ENCODE measurements at places on chromosomes 2 and 18. TPM values are rescaled to one million over a fixed set of nuclear protein-coding genes. Genes with fewer than 3 reads are reported as not detected.

DNA sequence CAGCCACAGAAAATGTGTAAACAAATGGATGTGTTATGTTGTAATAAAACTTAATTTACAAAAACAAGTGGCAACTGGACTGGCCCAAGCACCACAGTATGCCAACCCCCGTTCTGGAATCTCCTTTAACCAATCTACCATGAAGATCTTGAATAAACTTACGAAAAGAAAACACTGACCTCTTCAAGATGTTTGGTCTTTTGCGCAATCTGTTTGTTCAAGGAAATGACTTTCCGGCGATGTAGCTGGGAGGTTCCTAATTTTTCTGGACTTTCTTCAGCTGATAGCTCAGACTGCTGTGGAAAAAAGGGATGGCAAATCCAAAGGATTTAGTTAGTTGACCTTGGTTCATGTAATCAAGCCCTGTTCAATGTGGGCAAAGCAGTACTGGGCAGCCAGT, 55.7 kb downstream of the CCDC93 start:
- H3K4me1 ChIP-seq: no peaks in the 10 kb centered on the region
- peaks cover 38% of the 10 kb centered on the region for H3K36me3 ChIP-seq
- DNase-seq: no peak
- H3K4me3 ChIP-seq: no peak overlapping the region
- no peaks in the 10 kb centered on the region for H3K27me3 ChIP-seq
- no peak overlapping the region for H3K27ac ChIP-seq

GRCh38 chr2:2743164-2743571, 412.1 kb upstream of the MYT1L start:
- H3K27me3 ChIP-seq: no peaks in the 10 kb centered on the region
- no peak overlapping the region for H3K27ac ChIP-seq
- no peaks in the 10 kb centered on the region for H3K4me1 ChIP-seq
- no peak overlapping the region for H3K4me3 ChIP-seq
- no peak for DNase-seq

DNA sequence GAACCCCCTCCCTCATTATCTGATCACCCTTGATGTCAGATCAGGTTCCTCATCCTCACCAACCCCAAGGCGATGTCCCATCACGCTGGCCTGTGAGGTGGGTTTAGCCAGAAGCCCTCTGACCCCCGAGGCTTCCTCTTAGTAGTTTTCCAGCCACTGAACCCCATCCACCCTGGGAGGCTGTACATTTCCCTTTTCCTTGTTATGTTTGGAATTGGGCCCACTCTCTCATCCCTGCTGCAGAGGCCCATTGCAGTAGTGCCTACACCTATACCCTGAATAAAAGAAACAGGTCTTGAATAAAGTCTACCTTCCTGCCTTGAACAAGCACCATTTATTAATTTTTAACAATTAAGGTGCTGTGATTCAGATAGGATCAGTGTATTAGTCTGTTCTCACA, 80.1 kb downstream of the NCAPH start:
- H3K4me3 ChIP-seq: no peak overlapping the region
- no peak overlapping the region for H3K27ac ChIP-seq
- H3K36me3 ChIP-seq: no peaks in the 10 kb centered on the region
- H3K4me1 ChIP-seq: no peaks in the 10 kb centered on the region
- DNase-seq: no peak
- no peaks in the 10 kb centered on the region for H3K27me3 ChIP-seq

GRCh38 chr18:72181241-72181764, 362.8 kb downstream of the CBLN2 start:
- no peak overlapping the region for H3K4me3 ChIP-seq
- no peaks in the 10 kb centered on the region for H3K36me3 ChIP-seq
- DNase-seq: no peak
- no peak overlapping the region for H3K27ac ChIP-seq
- H3K27me3 ChIP-seq: no peaks in the 10 kb centered on the region
- H3K4me1 ChIP-seq: no peaks in the 10 kb centered on the region

DNA sequence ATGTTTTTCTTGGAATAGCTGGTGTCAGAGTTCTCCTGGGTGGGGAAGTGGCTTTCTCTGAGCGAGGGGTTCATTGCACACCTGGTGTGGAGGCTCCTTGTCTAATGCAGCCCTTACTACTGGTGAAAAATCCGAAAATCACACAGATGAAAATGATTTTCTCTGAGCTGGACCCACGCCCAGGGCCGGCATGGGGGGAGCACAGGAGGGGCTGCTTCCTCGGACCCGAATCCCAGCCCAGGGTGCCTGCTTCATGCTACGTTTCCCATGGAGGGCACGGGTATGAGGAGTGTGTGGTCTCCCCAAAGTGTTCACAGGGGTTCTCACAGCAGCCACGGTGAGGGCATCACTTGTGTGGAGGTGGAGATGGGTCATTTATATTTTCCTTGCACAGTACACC, 288.0 kb upstream of the HDAC4 start:
- no peaks in the 10 kb centered on the region for H3K27me3 ChIP-seq
- no peak overlapping the region for H3K4me3 ChIP-seq
- no peaks in the 10 kb centered on the region for H3K4me1 ChIP-seq

DNA sequence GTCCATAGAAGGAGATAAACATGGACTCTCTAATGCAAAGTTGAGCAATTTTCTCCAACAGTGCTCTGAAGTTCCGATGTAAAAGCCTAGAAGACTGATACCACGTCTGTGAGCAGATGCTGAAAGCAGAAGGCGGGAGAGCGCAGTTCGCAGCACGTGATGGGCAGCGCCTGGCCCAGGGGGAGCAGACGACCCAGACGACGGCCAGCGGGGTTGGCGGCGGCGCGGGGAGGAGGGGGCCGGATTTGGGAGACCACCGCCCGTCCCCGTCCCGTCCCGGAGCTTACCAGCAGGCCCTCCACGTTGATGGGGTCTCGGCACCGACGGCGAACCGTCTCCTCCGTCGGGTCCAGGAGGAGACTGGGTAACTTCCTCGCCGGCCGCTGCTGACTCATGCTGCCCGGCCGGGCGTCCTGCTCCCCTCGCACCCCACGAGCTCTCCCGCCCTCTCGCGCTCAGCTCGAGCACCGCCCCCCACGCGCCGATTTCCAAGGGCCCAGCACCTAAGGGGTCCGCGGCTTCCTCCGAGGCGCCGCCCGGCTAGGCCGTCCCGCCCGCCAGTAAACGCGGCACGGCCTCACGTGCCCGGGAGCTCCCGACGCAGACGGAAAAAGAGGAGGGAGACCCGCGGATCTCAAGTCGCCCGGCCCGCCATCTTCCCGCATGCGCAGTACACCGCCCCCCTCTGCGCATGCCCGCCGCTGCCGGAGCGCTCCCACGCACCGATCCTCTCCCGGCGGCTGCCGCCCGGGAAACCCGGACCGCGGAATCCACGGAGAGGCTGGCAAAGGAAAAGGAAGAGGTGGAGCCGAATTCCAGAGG, at the start of gene E2F6:
Gene E2F6 (minus strand): TSS at position 677 of the 822 bp plus-strand sequence. CDS start 282 bp downstream, at position 395.
- no peaks in the 10 kb centered on the region for H3K27me3 ChIP-seq
- H3K36me3 ChIP-seq: no peaks in the 10 kb centered on the region
- H3K4me1 ChIP-seq: peaks cover 28% of the 10 kb centered on the region
- DNase-seq: peak; percentile 88

- no peaks in the 10 kb centered on the region for H3K36me3 ChIP-seq
- no peak for DNase-seq
- peak overlapping the region; percentile 15 for H3K4me3 ChIP-seq
- H3K4me1 ChIP-seq: peaks cover 99% of the 10 kb centered on the region
Observed at GRCh38 chr2:105794926-105795574, 50.3 kb downstream of the NCK2 start.

- no peak for DNase-seq
- no peaks in the 10 kb centered on the region for H3K27me3 ChIP-seq
- H3K4me3 ChIP-seq: no peak overlapping the region
- no peaks in the 10 kb centered on the region for H3K4me1 ChIP-seq
Observed at GRCh38 chr2:20614201-20615067, 36.5 kb downstream of the HS1BP3 start.

- no peaks in the 10 kb centered on the region for H3K27me3 ChIP-seq
- no peaks in the 10 kb centered on the region for H3K4me1 ChIP-seq
- no peaks in the 10 kb centered on the region for H3K36me3 ChIP-seq
- no peak for DNase-seq
Observed at GRCh38 chr2:42961385-42961811, 169.0 kb upstream of the HAAO start.

- H3K4me1 ChIP-seq: no peaks in the 10 kb centered on the region
- no peaks in the 10 kb centered on the region for H3K36me3 ChIP-seq
- H3K4me3 ChIP-seq: no peak overlapping the region
- H3K27ac ChIP-seq: no peak overlapping the region
- no peaks in the 10 kb centered on the region for H3K27me3 ChIP-seq
Observed at GRCh38 chr2:8197101-8197500, 484.8 kb upstream of the ID2 start.

MC5R gene
- total RNA-seq: not detected

LINC00305 gene
- total RNA-seq: not detected

All from CD4-positive, alpha-beta memory T cell (primary cell).